ENCODE measurements at places on chromosomes 2 and 18.

DNA sequence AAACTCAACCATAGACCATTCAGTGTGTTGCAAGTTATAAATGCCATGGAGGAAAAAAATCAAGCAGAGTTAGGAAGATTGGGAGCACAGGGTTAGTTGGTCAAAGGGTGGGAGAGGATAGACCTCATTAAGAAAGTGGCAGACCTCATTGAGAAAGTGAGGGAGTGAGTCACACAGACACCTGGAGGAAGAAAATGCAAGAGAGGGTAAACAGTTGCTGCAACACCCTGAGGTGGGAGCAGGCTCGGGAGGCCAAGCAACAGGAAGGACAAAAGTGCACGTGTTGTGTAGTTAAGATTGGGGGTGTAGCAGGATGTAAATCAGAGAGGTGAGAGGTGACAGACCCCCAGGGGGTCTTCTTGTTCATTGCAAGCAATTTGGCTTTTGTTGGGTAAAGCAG, 6.4 kb downstream of the IL1RL1 start:
- DNase-seq = no peak

- DNase-seq = no peak
These were observed 372.4 kb upstream of the SLC8A1 start for GRCh38 chr2:40824278-40824677.

GRCh38 chr2:170886386-170886785, 42.7 kb upstream of the GORASP2 start:
- DNase-seq = no peak

DNA sequence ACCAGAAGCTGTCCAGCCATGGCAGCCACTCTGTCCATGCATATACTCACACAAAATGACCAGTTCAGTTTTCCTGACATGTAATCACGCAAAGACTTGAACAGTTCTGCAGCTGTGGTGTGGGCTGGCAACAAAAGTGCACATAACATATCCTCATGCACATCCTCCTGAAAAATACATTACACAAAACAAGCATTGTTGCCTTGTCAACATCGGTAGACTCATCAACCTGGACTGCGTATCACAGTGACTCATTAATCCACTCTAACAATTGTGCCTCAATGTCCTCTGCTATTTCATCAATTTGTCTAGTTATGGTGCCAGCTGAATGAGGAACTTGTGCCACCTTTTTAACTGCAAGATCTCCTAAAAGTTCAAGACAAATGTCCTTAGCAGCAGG, 19.5 kb downstream of the RBKS start:
- DNase-seq = no peak

GRCh38 chr2:196143730-196144131, 27.6 kb downstream of the STK17B start:
- no peak for DNase-seq

DNA sequence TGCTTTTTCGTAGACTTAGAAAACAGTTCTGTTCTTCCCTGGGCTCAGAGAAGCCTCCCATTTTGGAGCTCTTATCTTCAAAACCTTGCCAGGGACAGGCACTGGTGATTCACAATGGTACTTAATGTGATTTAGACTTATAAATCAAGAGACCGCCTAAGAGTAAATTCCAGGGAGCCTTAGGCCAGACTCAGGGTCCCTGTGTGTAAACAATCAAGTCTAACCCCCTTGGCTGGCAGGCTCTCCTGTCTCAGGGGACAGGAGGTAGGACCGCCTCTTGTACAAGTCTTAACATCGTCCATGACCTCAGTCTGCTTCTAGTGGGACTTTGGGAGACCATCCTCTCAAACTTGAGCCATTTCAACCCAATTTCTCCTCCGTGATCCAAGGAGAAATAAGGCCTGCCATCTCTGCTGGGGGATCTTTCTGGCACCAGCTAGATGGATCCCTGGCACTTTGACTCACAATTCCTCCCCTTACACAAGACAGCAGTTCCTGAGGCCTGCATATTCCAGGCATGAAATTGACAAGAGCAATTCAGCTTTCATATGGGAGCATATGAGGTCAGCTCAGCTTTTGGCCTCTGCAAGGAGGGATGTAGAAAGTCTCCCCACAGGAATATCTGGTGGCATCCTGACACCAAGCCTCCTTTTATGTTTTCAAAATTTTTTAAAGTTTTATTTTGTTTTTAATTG, 487.0 kb downstream of the TNS1 start:
- DNase-seq = no peak

DNA sequence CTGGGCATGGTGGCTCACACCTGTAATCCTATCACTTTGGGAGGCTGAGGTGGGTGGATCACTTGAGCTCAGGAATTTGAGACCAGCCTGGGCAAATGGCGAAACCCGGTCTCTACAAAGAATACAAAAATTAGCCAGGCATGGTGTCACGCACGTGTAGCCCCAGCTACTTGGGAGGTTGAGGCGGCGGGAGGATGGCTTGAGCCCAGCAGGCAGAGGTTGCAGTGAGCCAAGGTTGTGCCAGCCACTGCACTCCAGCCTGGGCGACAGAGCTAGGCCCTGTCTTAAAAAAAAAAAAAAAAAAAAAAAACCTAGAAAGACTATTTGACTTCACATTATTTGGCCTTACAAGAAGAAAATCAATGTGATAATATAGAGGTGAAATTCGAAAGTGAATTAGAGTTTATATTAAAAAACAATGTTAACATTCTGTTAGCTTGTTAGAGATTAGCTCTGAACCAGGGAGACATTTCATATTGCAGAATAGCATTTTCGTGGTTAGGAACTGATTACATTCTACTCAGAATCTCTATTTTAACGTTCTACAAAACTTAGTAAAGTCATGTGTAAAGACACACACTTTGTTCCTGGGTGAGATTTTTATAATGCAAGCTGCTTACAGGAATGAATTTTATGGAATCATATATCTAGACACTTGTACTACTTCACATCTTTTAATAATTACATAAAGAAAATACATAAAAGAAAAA, 120.5 kb downstream of the THADA start:
- DNase-seq = no peak

DNA sequence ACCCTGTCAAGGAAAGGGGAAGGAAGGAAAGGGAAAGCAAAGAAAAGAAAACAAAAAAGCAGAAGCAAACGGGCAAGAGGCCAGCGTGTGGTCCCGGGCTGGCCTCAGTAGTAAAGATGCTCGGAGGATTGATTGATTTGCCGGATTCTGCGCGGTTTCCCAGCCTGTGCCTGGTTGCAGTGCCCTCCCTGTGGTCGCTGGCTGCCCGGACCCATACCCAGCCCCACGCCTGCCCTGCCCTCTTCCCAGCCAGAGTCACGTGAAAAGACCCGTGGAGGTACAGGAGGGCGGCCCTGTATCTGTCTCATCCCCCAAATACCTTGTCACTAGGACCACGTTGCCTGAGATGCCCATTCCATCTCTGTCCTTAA, 55.1 kb upstream of the IMP4 start:
- DNase-seq = no peak

DNA sequence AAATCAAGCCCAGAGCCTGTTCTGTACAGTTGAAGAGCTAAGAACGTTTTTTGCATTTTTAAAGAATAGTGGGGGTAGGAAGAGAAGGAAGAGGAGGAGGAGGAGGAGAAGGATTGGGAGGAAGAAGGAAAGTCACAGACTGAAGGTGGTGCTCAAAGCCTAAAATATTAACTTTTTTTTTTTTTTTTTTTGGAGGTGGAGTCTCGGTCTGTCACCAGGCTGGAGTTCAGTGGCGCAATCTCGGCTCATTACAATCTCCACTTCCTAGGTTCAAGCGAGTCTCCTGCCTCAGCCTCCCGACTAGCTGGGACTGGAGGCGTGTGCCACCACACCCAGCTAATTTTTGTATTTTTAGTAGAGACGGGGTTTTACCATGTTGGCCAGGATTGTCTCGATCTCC, 18.3 kb upstream of the KLHL29 start:
- no peak for DNase-seq

DNA sequence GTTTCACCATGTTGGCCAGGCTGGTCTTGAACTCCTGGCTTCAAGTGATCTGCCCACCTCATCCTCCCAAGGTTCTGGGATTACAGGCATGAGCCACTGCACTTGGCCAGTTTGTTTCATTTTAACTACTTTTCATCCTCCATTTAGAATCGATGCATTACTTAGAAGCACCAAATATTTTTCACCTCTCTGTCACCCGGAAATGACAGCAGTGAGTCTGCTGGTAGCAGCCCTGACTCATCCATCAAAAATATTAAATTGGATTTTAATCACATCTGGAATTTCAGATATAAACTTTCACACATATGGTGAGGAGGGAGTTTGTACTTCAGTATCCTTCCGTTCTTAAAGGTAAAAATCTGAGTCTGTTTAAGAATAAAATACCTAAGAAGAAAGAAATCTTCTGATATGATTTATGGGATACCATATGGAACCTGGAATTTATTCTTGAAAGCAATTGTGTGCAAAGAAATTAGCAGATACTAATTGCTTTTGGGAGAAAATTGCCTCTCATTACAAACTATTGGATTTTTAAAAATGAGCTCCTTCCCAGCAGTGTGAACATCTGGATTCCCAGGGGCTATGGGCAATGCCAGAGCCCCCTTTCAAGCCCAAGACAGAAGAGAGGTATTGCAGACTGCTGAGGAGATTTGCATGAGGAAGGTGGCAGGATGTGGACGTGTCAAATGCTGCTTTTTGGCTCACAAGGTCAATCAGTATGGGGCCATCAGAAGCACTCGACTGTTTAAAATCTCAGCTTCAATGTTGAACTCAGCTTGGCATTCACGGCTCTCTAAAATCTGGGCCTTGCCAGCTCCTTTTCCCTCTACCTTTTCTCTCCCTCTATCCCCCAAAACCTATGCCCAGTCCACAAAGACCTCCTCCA, 279.5 kb upstream of the SIX2 start:
- no peak for DNase-seq

DNA sequence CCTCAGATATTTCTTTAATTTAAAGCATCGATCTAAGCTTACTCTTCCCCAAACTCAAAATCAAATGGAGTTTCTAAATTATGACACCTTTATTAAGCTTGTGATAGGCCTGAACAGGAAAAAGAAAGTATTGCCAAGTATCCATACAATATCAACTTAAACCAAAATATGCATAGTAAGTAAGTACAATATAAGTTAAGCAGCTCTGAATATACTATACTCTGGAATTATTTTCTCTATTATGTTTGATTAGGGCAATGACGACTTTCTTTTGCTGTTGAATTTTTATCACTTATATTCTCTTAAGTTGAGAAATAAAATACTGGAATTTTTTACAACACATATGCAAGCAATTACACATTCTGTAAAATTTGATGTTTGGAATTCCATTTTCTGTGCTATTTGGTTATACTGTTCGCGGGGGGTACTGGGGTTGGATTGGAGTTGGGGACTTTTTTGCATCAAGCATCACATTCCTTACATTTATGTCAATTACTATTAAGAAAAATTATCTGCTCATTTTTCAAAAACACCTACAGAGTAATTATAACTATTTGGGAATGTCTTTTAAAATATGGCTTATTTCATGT, 2.2 kb downstream of the COL5A2 start:
- no peak for DNase-seq

- no peak for DNase-seq
These were observed 96.5 kb downstream of the PTGR3 start for GRCh38 chr18:75112186-75113096.

DNA sequence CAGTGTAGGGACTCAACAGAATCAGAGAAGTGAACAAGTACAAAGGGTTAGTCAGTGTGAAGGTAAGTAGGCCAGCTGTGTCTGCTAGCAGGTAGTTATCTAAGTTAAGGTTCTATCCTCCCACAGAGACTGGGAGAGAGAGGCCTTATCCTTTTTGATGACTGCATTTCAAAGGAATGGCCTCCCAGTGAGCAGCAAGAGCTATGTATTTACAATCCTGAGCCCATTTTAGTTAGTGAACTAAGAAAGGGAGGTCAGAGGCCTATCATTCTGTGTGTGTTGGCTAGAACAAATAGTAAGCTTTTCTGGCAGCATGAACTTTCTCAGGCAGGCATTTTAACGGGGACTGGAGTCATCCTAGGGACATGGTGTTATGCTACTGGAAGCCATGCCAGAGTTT, 182.9 kb downstream of the VWC2L start:
- no peak for DNase-seq

- no peak for DNase-seq
These were observed 58.7 kb upstream of the LRP1B start for GRCh38 chr2:142189501-142189900.

DNA sequence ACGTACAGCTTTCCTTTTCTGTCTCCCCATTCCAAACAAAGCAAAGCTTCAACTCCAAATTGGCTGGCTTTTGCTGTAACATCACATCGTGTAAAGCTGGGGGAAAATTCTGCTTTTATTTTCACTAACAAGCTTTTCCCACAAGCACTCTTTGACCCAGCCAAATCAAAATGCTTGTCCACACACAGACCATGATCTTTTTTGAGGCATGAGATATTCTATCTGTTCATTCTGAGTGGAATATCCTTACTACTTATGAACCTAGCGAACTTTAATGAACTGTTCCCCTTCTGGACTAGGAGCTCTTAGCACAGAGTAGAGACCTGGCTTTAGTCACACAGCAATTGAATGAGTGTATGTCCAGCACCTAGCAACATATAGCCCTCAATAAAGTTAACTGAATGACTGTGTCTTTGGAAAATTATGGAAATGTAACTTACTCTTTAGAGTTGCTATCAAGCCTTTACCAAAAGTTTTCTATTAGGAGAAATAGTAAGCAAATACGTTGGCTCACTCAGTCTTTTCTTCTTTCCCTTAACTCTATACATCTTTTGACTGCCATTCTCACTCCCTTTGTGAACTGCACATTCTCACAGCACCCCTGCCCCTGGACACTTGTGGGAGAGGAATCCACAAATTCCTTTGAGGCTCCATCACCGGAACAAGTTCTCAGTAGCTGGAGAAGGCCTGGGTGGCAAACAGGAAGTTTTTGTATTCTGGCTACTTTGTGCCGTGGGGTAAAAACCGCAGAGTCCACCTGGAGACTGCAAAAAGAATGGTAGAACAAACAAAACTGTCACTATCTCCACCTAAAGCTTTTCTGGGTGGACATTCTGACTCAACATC, 1.3 kb upstream of the UBE2E3 start:
- DNase-seq = no peak

GRCh38 chr18:58572181-58572580, 56.7 kb downstream of the ALPK2 start:
- no peak for DNase-seq

GRCh38 chr18:78115896-78116561, 863.6 kb upstream of the SALL3 start:
- DNase-seq = no peak

DNA sequence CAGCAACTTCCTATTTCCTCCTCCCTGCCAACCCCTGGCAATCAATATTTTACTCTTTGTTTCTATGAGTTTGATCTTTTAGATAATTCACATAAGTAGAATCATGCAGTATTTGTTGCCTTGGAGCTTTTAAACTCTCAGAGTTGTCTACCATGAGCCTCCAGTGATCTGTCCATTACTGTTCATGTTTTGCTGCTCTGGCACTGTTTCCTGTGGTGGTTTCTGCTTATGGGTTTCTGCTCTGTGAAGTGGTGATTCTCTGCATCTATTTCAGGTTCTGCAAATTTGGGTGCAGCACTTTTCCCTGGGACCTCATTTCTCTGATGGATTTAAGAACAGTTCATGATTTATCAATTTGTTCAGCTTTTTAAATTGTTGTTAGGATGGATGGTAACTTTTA, 908.1 kb upstream of the FANCL start:
- no peak for DNase-seq

- no peak for DNase-seq
These were observed 148.9 kb downstream of the DTNB start for GRCh38 chr2:25524507-25524906.

- DNase-seq = no peak
These were observed 7.3 kb downstream of the SFXN5 start for GRCh38 chr2:73063909-73064875.
